ENCODE measurements at places on chromosomes 3 and 15. TPM values are rescaled to one million over a fixed set of nuclear protein-coding genes. Genes with fewer than 3 reads are reported as not detected.

Gene CCDC191
- 2.6 TPM for total RNA-seq

Gene COL8A1
- 0.10 TPM for total RNA-seq

Gene LMAN1L
- 3.8 TPM for total RNA-seq

Gene MEGF11
- total RNA-seq, result not detected

Gene CEMIP
- 0.12 TPM for total RNA-seq

Gene ZPLD1
- not detected for total RNA-seq

Gene SH2D7
- 0.07 TPM for total RNA-seq

Gene PP2D1
- not detected for total RNA-seq

Gene BFSP2
- total RNA-seq, result 0.44 TPM

Gene AMOTL2
- total RNA-seq, result not detected

Gene TMEM207
- not detected for total RNA-seq

Gene IRAK2
- total RNA-seq, result 12.2 TPM

Gene CELSR3
- total RNA-seq, result 7.4 TPM

Gene ZBBX
- not detected for total RNA-seq

Gene GAP43
- total RNA-seq, result not detected

Gene SCAANT1
- not detected for total RNA-seq

Gene DAPK2
- total RNA-seq, result 21.5 TPM

Gene TMED3
- 45.3 TPM for total RNA-seq

Gene GOLGA6D
- total RNA-seq, result not detected

Gene SEMA7A
- total RNA-seq, result 30.5 TPM

Gene AHSG
- total RNA-seq, result not detected

Gene BOC
- total RNA-seq, result 0.37 TPM

Gene LTK
- total RNA-seq, result 0.49 TPM

Gene TMA7
- 218 TPM for total RNA-seq

Gene REC114
- not detected for total RNA-seq

Gene ITIH1
- total RNA-seq, result not detected

Gene C3orf49
- total RNA-seq, result not detected

Gene KBTBD13
- not detected for total RNA-seq

Gene MNS1
- not detected for total RNA-seq

Gene LNP1
- 0.76 TPM for total RNA-seq

Gene LIPH
- not detected for total RNA-seq

Gene SI
- total RNA-seq, result not detected

Gene CYP8B1
- not detected for total RNA-seq

All from T-helper 1 cell treated with Interleukin-12 subunit alpha and Interleukin-12 subunit beta and Interleukin-4 antibody, amounts not matched to agents 30 ng/mL and 1 ng/mL, for 36 hours (primary cell).